Activated T-cell treated with anti-CD3 and anti-CD28 coated beads, Interleukin-2, amount 50 U/mL, for 48 hours (primary cell): ENCODE measurements at places on chromosomes 7 and 10.

GRCh38 chr10:103711351-103711994 lies 143.9 kb downstream of the SH3PXD2A start:
- DNase-seq: no peak

- no peak for DNase-seq
Observed at GRCh38 chr7:102849079-102849478, 63.7 kb upstream of the LRRC17 start.

DNA sequence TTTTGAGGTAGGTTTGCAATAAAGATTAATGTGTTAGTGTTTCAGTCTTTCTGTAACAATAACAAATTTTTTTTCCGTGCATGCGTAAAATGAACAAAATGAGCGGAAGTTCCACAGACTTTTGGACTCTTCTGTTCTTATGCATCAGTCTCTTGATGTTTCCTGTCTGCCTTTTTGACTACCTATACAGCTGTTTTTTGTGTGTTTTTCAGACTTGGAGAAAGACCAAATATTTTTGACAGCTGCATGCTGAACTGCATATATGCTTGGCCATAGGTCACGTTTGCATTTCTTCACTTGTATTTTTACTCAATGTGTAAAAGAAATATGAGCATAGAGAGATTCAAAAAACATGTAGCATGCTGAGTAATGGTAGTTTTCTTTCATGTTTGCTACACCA lies 119.3 kb downstream of the BBS9 start:
- no peak for DNase-seq

GRCh38 chr10:133141144-133141957 lies 18.7 kb upstream of the KNDC1 start:
- DNase-seq: no peak

DNA sequence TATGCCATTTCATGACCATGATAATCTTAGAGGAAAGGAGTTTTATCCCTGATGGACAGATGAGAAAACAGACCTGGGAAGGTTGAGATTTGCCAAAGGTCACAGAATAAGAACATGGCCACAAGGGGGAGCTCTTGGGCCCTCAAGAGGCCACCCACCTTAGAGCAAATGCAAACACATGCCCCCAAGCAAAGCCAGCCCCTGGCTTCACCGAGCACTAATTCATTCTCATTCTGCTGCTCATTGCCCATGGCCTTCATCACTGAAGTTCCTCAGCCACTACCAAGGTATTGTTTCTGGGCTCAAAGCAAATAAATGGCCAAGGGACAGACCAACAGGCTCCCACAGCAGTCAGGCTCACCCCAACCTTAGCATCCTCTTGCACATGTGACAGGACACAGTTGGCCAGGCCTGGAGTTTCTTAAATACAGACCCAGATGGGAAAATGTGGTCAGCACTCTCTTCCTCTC lies 44.2 kb downstream of the PDLIM1 start:
- peak; percentile 73 for DNase-seq

DNA sequence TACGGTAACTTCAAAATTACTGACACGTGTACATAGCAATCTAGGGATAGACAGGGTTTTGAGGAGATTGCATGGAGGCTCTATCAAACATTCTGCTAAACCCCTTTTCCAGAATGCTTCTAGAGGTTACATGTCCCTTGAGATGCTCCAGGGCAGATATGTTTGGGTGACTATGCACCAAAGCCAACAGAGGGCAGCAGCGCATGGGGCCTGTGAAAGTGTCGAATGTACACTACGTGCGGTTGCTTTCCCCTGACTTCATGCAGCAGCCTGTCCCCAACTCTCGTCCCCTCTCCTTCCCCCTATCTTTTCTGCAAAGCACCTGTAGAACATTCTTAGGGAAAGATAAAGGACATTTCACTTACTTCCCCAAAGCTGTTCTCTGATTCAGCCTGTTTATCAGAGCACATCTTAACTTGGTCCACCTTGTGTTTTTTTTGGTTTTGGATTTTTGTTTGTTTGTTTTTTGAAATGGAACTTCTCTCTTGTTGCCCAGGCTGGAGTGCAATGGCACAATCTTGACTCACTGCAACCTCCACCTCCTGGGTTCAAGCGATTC lies 90.2 kb downstream of the UBE3C start:
- DNase-seq: no peak

GRCh38 chr10:124747745-124748144 lies 3.6 kb upstream of the FAM53B start:
- DNase-seq: no peak

- no peak for DNase-seq
Observed at GRCh38 chr10:126525326-126525725, 137.0 kb upstream of the ADAM12 start.

DNA sequence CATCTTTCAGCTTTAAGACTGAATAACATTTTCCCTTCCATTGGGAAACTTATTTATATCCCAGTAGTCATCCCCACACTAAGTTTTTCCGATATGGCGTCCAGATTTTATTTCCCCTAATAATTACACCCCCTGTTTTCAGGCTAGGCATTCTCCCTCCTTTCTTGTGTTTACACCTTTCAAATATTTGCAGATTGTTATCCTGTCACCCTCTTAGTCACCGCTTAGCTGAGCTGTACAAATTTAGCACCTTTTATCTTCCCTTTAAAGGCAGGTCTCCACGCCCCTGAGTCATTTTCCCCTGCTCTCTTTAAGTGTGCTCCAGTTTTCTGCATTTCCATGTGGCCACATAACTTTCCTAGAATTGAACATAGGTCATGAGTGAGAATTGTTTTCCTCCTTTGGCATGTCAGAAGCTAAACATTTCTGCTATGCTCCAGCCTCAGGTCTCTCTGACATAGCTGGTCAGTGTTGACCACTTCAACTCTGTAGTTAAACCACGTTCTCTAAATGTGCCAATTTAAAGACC lies 47.4 kb downstream of the LRRC4 start:
- DNase-seq: no peak

GRCh38 chr10:16566202-16566805 lies 44.6 kb upstream of the C1QL3 start:
- DNase-seq: no peak

GRCh38 chr10:110317866-110318850 lies 13.4 kb upstream of the SMNDC1 start:
- no peak for DNase-seq

GRCh38 chr7:99275496-99275895 lies 2.9 kb downstream of the MYH16 start:
- no peak for DNase-seq

GRCh38 chr7:16803881-16804673 lies 722 bp downstream of the AGR2 start:
- no peak for DNase-seq

GRCh38 chr7:50371551-50372021 lies 67.1 kb downstream of the IKZF1 start:
- peak; percentile 64 for DNase-seq

DNA sequence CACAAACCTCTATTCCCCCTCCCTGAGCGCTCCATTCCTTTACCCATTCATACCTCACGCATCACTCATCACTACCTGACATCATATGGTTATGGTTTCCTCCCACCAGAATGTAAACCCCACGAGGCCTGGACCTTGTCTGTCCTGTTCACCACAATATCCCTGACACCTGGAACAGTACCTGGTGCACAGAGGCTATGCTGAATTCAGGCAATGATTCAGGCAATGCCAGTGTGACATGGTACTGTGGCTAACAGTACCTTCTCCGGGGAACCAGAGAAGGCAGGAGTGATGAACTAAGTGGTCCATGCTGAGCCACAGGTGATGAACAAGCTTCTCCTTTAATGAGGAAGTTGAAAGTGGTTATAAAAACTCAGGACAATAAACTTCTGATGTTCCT lies 202.5 kb upstream of the PLXNA4 start:
- DNase-seq: peak; percentile 24

- DNase-seq: no peak
Observed at GRCh38 chr7:99560834-99561736, 2.6 kb downstream of the ZNF655 start.

GRCh38 chr10:90751107-90751997 lies 106.5 kb downstream of the HTR7 start:
- peak; percentile 49 for DNase-seq

DNA sequence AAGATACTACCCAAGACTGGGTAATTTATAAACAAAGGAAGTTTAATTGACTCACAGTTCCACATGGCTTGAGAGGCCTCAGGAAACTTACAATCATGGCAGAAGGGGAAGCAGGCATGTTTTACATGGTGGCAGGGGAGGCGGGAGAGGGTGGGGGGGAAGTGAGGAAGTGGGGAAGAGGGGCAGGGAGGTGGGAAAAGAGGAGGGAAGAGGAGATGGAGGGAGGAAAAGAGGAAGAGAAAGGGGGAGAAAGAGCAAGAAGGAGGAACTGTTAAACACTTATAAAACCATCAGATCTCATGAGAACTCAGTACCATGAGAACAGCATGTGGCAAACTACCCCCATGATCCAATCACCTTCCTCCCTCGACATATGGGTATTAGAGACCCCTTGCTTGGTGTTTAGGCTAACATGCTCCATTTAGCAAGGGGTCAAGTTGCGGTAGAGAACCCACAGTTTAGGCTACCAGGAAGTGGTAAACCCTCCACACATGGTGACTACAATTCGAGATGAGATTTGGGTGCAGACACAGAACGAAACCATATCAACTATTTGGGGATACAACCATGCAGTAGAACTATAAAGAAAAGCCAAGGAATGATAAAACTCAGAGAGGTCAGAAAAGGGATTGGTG lies 3.5 kb upstream of the LMBR1 start:
- no peak for DNase-seq

GRCh38 chr7:115306586-115306985 lies 384.7 kb downstream of the MDFIC start:
- DNase-seq: no peak

DNA sequence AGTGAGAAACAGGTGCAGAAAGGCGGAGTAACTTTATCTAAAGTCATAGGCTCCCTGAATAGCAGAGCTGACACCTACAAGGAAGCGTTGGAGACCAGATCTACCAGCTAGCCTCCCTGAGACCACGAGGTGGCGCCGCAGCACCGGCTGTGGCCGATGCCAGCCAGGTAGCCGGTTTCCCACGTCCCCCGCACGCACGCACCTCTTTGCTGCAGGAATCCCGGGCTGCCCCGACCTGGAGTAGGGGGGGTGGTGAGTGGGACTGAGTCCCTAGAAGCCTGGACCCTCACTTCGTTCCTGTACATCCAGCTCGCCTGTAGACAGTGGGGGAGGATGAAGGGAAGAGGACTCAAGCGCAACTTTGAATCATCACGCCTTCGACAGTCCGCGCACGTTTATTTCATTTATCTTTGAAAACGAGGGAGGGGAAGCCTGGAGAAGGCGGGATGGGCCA lies 3.7 kb downstream of the ELOVL3 start:
- DNase-seq: peak; percentile 93

DNA sequence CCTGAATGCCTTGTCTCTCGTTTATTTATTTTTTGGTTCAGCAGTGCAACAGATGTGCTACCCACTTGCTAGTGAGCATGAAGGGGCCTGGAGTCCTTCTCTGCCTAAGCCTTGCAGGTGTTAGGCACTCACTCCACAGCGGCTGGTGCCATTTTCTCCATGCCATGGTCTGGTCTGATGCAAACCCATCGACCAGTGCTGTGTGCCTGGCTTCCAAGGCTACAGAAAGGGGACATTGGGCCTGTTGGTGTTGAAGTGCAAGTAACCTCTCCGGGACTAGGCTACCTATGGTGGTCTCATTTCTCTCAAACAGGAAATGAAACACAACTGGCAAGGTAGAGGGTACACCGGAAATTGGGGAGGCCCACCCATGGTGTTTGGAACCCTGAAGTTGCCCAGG lies 198.1 kb downstream of the ADARB2 start:
- DNase-seq: no peak

DNA sequence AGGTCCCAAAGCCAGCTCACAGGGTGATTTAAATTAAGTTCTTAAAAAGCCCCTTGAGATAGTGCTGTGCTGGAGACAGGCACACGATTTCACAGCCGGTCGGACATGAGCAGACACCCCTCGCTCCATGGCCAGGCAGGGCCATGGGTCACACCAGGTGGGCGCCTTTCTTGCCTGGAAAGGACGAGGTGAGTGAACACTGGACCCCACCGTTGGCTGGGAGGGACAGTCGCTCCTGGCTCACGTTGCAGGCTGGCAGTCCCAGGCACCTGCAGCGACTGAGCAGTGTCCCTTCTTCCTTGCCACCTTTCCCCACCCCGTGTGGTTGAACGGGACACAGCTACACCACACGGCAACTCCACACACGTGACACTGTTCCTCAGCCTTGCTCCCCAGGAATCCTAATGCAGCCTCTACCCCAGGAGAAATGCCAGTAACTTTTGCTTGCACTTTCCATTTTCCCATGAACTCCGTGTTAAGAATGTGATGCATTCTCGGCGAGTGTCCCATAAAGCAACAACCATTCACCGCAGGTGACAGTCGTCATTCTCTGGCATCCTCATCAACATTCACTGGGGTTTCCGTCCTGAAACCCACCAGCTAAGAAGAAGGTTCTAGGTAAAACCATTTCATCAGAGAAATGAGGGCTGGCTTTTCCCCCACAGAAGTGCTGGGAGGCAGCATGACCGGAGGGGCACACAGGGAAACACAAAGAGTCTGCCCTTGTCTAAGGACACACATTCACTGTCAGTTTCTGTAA lies 217.4 kb downstream of the ZMYND11 start:
- no peak for DNase-seq

GRCh38 chr7:52120912-52121311 lies 804.3 kb upstream of the COBL start:
- no peak for DNase-seq

- DNase-seq: no peak
Observed at GRCh38 chr10:13993169-13993568, 337.6 kb downstream of the FRMD4A start.

DNA sequence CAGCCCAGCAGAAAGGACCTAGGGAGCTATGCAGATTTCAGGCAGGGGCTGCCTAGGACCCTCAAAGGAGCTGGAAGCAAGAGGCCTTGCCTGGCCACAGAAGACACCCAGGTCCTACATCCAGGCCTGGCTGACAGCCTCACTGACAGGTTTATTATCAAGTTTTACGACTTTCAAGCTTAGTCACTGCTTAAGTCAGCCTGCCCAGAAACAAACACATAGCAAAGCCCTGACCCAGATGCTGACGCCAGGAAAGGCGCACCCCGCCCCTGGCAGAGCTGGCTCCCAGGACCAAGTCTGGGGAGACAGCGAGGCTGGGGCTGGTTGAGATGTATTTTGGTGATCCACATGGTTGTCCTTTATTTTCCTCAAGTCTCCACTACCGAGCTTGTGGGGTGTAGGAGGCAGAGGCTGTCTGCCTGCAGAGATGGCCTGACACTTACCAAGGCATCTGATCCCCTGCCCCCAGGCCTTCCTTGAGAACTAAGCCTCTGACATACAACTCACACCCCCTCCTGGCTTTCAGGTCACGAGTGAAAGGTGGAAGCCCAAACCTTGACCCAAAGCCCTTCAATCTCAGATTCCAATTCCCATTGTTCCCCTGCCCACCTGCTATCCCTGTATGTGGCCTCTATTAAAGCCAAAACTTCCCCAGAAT lies 80.7 kb upstream of the EMX2 start:
- DNase-seq: no peak

- DNase-seq: peak; percentile 89
Observed at GRCh38 chr7:73717991-73718405, 1.5 kb downstream of the STX1A start.

- no peak for DNase-seq
Observed at GRCh38 chr7:151689196-151689971, 169.7 kb upstream of the RHEB start.

GRCh38 chr10:17643339-17643754 lies 604 bp upstream of the STAM start:
- DNase-seq: no peak
